Activated T-helper 1 cell treated with anti-CD3 and anti-CD28 coated beads, Interleukin-2, amount 50 U/mL, for 16 hours (primary cell): ENCODE measurements at places on chromosomes 4 and X.

DNA sequence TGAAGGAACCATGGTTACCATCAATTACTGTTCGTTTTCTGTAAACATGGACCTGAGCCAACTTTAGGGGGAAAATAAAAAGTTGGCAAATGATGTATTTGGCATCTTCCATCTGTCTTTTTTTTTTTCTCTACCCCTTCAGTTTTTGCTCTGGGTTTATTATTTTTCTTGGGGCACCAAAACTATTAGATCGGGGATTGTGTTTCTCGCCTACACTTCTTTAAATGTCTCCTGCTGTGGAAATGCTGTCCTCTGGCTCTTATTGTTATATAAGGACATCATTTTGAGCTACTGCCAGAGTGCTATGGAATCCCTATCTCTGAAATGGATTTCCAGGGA is 234.0 kb upstream of the SLIT2 start:
- DNase-seq = no peak

DNA sequence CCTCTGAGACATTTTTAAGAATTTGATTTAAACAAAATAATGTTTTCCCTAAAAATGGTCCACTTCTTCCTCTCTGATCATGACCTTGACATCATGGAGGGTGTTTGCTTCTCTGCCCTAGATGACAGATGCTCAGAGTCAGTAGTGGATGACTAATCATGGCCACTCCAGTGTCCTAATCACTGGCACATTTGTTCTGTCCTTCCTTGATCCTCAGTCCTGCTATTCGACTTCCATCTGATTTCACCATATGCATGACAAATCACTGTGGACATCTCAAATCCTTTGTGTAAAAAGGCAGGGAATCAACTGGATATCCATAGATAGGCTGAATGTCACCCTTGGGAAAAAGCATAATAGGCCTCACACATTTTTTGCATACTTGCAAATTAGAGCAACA is 9.0 kb downstream of the CRMP1 start:
- DNase-seq = no peak

DNA sequence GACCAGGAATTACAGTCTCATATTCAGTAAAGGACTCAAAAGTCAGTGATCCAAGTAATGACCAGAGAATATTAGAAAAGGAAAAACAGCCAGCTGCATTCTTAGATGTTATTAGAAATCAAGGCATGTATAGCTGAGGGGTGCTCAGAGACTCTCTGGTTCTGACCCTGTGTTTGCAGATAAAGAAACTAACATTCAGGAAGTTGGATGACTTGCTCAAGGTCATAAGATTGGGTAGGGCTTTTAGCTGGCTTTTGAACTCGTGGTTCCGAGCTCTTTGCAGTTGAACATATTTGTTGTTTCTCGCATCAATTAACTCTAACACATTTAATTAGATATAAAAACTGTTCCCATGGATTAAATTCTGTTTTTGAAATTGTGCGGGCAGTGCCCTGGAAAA is 62.5 kb upstream of the ENPP6 start:
- no peak for DNase-seq

DNA sequence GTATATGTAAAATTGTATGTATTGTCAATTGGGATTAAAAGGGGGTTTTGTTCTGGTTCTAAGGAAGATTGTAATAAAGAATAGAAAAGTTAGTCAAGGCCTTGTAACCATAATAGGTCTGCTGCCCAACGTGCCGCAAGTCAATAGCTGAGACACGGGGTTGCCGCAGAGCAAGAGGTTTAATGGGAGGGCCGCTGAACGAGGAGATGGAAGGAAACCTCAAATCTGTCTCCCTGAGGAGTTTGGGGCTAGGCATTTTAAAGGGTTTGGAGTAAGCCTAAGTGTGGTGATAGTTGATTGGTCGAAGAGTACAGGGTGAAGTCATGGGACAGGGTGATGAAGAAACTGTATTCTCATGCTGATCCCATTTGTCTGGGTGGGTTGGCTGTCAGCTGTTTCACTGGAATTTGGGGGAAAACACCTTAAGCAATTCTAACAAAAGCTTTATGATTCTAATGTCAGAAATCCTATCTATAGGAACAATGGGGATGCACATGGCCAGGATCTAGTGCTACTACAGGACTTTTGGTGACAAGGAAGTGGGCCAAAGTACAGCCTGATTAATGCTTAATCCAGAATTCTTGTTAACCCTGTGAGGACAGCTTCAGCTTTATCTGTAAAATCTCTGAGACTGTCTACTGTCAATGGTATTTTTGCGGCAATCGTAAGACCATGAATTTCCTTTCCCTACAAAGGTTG is 86.9 kb downstream of the RELL1 start:
- no peak for DNase-seq

DNA sequence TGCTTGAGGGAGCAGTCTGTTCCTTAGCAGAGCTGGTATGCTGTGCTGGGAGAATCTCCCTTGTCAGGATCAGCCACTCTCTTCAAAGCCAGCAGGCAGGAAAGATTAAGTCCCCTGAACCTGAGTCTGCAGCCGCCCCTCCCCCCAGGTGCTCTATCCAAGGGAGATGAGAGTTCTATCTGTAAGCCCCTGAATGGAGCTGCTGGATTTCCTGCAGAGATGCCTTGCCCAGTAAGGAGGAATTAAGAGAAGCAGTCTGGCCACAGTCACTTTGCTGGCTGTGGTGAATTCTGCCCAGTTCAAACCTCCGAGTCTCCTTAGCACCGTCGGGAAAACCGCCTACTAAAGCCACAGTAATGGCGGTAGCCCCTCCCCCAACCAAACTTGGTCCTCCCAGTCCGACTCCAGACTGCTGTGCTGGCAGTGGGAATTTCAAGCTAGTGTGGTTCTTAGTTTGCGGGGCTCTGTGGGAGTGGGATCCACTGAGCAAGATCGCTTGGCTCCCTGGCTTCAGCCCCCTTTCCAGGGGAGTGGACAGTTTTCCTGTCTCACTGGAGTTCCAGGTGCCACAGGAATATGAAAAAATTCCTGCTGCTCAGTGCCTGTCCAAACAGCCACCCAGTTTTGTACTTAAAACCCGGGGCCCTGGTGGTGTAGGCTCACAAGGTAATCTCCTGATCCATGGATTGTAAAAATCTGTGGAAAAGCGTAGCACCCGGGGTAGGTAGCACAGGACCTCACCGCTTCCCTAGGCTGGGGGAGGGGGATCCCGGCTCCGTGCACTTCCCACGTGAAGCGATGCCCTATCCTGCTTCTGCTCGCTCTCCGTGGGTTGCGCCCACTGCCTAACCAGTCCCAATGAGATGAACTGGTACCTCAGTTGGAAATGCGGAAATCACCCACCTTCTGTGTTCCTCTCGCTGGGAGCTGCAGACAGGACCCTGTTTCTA is 38.0 kb downstream of the RAB28 start:
- no peak for DNase-seq

GRCh38 chrX:9184211-9184610 is 150.3 kb upstream of the FAM9B start:
- no peak for DNase-seq

- DNase-seq = no peak
These were observed 609.3 kb downstream of the IL1RAPL1 start for GRCh38 chrX:29196501-29196900.

- DNase-seq = no peak
These were observed 248.7 kb downstream of the IL15 start for GRCh38 chr4:141885112-141885511.

GRCh38 chr4:185810746-185811508 is 1.1 kb downstream of the SORBS2 start:
- no peak for DNase-seq

- no peak for DNase-seq
These were observed 48.3 kb downstream of the PDE5A start for GRCh38 chr4:119580293-119580692.

DNA sequence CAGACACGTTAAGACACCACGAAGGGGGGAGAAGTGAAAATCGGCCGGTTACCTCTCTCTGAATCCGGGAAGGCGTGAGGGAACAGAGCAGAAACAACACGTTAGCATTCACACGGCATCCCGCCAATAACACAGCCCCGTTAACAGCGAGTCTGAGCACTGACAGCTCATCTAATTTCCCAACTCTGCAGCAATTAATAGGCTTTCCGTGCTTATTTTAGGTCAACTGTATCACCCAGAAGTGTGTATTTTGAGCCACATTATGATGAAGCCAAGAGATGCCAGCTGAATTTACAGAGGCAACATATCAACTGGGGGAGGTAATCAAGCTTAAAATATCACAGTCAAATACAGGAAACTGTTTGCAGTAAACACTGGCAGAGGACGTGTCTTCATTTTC is 92.6 kb downstream of the NSUN7 start:
- no peak for DNase-seq

DNA sequence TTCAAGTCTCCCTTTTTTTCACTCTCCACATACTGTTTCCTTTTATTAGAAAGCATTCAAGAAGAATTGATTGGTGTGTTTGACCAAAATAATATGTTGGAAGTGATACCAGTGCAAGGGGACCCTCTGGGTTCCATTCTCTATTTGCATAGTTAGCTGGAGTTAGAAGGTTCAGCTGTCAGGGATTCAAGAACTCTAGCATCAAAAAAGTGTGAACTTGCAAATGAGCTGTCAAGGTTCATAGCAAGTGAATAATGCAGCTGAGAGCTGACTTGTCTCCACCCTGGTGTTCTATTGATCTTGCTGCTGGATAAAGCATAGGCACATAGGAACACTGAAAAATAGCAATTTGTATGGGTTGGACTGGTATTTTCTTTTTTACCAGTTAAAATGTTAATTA is 73.2 kb downstream of the SORBS2 start:
- DNase-seq = no peak

DNA sequence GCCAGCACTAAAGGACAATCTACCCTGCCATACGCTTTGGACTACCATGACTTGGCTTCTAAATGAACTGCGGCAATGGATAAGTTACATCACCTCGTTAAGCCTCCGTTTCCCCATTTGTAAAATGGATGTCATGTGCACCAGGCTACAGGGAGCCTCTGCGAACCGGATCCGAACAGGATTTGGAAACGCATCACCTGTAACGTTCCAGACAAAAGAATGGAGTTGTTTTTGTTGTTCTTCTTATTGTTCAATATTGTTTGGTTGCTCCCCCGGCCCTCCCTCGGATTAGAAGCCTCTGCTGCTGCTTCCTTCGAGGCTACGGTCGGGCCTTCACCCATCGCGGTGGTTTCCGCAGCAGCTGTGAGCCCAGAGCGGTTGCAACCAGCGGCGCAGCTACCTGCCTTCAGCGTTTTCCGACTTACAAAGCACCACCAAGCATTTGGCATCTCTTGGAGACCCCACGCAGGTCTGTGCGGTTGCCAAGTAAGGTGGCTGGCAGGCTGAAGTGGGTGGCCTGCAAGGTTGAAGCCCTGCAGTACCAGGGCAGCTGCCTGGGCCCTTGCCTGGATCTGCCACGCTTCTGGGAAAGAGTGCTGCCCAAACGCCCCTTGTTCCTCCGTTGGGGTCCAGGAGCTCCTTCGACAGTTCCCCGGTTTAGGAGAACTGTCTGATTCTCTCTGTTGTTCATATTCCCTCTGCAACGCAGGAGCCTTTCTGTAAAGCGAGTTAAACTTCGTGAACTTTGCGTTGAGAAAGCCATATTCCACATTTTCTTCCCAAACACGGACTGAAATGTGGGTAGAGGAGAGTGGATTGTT is 7.1 kb downstream of the NKX3-2 start:
- DNase-seq = no peak

- no peak for DNase-seq
These were observed 95.9 kb downstream of the RASL11B start for GRCh38 chr4:52957835-52958631.

- no peak for DNase-seq
These were observed 2325.2 kb downstream of the PCDH7 start for GRCh38 chr4:33045334-33045733.

GRCh38 chrX:149513825-149514428 is 8.8 kb upstream of the IDS start:
- DNase-seq = no peak

GRCh38 chr4:163598028-163598427 is 103.5 kb downstream of the TMA16 start:
- DNase-seq = no peak

DNA sequence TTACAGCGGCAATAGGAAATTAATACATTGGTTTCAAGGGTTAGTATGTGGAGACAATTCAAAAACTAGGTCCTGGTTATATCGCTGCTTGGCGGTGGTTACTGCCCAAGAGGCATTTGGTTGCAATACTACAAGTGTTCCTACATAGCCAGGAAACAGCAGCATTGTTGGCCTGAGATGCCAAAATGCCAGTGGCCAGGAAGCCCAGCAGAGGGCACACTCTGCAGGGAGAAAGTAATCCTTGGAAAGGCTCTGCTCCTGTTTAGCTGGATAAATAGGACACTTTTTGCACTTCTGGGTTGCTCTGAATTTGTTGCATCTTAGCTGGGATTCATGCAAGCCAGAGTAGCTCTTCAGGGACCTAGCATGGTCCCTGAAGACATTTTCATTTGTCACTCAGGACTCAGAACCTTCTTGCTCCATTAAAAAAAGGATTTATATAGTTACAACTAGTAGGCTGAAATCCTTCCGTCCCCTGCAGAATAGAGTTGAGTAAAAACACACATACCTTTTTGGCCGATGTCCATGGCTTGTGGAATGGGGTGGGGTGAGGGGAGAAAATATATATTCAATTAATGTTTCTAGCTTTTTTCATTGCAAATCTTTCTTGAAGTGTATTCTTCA is 8.1 kb upstream of the GPR119 start:
- DNase-seq = no peak

DNA sequence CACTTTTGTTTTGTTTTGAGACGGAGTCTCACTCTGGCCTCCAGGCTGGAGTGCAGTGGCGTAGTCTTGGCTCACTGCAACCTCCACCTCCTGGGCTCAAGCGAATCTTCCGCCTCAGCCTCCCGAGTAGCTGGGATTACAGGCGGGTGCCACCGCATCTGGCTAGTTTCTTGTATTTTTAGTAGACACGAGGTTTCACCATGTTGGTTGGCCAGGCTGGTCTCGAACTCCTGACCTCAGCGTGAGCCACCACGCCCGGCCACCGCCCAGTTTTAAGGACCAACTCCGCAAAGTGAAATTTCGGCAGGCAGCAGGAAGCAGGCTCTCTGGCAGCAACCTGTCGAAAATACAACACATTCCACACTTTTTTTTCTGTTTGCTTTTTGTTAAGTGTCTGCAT is 13.4 kb downstream of the DHRSX start:
- DNase-seq = no peak
